ENCODE measurements at places on chromosomes 2 and 18. TPM values are rescaled to one million over a fixed set of nuclear protein-coding genes. Genes with fewer than 3 reads are reported as not detected.

Gene ATP6V1B1
- total RNA-seq = not detected

GRCh38 chr2:234249873-234250272 is 199.4 kb downstream of the SPP2 start:
- DNase-seq = no peak

DNA sequence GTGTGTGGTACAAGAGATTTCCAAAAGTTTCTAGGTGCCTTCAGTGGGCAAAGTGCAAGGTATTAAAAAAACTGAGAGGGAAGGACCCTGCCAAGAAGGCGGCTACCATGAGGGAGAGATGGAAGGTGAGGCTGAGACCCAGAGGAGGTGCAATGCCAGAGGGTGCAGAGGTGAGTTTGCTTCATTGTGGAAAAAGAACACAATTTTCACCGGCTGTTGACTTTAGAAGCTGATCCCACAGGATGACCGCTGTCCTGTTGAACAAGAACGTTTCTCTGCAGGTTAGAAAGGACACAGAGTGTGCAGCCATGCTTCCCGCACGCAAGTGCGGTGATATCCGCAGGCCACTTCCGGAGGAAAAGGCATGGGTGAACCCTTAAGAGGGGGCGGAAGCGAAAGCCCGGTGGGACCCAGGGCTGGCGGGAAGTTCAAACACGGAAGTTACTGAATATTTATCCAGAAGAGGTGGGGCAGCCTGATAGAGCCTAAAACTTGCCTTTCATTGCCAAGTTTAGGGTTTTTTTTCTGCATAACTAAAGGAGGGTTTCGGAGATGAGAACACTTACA is 16.6 kb downstream of the SP110 start:
- DNase-seq = no peak

DNA sequence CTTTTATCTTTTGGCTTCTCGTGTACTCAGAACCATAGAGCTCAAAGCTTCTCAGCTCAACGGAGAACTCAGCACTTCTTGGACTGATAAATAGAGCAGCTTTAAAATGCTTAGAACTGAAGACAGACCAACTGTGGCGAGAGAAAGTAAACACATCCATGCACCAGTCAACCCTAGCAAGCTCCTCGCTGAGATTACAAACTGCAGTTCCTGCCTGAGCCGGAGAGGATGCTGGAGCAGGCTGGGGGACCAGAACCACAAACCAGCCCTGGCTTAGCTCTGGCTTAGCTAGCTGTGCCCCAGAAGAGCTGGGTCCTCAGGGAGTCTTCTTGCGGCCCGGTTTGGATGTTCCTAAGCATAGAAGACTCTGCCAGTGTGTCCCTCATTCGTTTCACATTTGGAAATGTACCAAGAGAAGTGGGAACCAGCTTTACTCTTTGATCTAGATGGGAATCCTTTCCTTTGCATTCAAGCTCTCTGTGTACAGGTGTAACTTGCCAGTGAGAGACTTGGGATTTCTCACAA is 5.6 kb downstream of the PAX8 start:
- DNase-seq = no peak

DNA sequence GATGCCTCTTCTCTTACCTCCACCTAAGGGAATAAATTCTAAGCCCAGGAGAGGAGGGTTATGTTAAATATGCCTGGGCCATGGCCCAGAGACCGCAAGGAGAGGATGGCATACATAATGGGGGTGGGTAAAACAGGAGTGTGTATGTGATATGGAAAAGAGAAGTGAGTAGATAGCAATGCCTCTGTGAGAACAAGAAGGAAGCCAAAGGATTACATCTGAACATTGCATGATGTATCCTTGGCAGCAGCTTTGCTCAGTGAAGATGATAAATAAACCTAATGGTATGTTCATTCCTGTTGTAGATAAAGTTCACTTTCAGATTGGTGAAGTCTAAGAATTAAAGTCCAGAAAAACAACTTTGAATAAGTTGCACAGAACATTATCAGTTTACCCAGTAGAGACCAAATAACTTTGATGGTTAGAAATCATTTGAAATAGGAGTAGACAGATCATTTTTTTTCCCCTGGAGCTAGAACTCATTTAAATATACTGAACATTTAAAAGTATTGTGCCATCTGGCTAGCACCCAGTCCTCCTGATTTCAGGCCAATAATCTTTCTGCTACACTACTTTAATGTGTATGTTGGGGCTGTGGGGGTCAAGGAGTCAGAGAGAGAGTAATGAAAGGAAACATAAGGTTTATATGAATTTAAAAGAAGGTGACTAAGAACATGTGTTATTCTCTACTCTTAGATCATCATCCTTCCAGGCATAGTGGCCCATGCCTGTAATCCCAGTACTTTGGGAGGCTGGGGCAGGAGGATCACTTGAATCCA is 231.7 kb downstream of the PARD3B start:
- DNase-seq = no peak

DNA sequence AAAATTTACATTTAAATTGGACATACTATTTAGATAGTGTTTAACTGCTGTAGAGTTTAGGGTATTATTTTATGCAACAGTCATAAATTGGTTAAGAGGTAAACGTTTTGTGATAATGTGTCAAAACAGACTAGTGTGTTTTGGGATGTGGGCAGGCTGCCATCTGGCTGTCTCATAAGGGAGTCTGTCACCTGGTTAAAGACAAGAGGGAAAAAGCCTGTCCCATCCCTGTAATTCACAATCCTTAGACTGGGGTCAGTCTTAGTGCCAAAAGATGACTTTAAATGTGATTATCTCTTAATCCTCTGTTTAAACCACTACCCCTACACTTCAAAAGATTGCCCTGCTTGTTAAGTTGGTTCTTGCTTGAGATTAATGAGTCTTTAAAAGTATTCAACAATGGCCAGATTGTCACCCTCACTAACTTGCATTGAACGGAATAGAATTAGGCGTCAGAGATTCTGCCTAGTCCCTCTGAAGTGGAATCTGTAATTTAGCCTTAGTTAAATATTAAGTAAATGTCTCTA is 59.2 kb downstream of the SGPP2 start:
- DNase-seq = no peak

Gene RANBP2
- 48.7 TPM for total RNA-seq

Gene IL36G
- total RNA-seq = not detected

GRCh38 chr18:63095768-63096167 is 223.8 kb downstream of the BCL2 start:
- DNase-seq = no peak

- DNase-seq = no peak
These were observed 497 bp downstream of the COLEC12 start for GRCh38 chr18:499776-500631.

Gene CCDC148
- total RNA-seq = 0.78 TPM
